ENCODE measurements at places on chromosomes 4 and X.

GRCh38 chr4:8564595-8564994 lies 15.6 kb upstream of the GPR78 start:
- no peak for DNase-seq

- DNase-seq = no peak
Observed at GRCh38 chr4:75895744-75896314, 6.4 kb downstream of the PPEF2 start.

DNA sequence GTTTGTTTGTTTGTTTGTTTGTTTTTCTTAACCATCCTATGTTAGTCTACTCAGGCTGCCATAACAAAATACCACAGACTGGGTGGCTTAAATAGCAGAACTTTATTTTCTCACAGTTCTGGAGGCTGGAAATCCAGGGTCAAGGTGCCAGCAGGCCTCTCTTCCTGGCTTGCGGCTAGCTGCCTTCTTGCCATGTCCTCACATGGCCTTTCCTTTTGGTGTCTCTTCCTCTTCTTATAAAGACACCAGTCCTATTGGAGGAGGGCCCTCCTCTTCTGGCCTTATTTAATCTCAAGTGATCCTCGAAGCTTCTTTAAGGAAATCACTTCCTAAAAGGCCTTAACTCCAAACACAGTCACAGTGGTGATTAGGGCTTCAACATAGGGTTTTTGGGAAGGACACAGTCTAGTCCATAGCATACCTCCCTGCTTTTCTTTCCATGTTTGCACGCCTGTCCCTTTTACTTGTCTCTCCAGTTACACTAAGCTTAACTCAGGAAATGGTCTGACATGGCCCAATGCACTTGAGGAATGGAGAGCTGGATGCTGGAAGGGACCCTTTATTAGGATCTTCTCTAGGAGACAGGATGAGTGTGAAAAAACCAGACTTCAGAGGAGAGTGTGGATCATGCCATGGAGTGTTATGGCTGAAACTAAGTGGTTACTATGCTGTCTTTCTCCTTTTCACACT lies 36.0 kb upstream of the MGST2 start:
- DNase-seq = no peak

- DNase-seq = no peak
Observed at GRCh38 chr4:138775489-138775888, 240.1 kb upstream of the NOCT start.

- DNase-seq = no peak
Observed at GRCh38 chrX:154008521-154008920, 11.2 kb downstream of the IRAK1 start.

- no peak for DNase-seq
Observed at GRCh38 chr4:16039139-16039538, 44.7 kb downstream of the PROM1 start.

- no peak for DNase-seq
Observed at GRCh38 chr4:2459589-2460349, 9.1 kb upstream of the RNF4 start.
